ENCODE measurements at places on chromosomes 1 and 21.

DNA sequence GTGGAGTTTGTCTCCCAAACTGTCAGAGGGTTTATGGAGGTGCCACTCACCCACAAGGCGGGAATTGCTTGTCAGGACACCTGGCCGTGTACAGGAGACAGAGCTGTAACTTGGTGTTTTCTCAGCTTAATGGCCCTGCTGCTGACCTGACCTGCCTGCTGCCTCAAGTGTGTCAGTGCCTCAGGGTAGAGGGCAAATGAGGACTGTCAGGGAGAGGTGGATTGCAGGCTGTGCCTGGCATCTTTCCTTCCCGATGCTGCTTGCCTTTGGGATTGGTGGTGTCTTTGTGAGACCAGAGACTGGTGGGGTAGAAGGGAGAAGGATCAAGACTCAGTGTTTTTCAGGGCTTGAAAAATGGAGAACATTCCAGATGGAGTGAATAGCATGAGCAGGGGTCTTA, 31.4 kb downstream of the TMEM53 start:
- no peak for DNase-seq

DNA sequence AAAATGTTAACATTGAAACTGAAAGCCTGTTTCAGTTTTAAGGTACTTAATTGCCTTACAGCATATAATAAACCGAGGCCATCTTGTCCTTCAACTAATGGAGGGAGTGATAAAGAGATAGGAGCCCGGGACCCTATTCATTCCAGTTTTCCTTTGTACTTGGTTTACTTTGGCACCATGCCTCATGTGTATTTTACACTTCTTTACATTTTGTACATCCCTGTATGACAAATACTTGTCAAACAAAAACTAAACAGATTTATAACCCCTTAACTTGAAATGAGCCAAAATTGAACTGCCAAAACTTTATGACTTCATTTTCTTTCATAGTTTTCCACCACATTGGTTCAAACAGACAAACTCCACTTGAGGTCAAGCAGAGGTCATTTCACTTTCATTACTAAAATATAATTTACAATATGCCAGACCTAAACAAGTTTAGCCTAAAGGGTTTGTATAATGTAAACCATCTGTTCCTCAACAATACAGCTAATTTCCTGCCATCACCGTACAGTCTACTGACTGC, 30.9 kb upstream of the UBE2U start:
- DNase-seq, result no peak

- DNase-seq, result peak; percentile 61
Observed at GRCh38 chr1:93180723-93181613, at the start of gene CCDC18. TSS of gene CCDC18 (plus strand) at chr1:93180724. CDS start at chr1:93183362, 2,638 bp downstream.

DNA sequence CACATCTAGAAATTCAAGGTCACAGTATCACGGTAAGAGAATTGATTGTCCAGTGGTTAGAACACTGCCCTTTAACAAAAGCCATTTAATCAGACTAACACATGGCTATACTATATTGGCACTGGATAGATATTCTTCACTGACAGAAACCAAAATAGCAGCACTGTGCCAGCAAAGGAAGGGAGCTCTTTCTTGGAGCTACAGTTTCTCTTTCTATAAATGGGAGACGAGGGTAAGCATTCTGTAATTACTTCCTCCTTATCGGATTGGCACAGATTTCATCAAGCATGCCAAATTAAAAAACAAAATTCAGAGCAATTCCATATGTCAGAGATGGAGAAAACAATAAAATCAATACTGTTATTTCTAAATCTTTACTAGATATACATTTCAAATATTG, 115.7 kb upstream of the CACYBP start:
- DNase-seq, result no peak

- DNase-seq, result no peak
Observed at GRCh38 chr1:2504225-2504948, 22.0 kb downstream of the PANK4 start.

DNA sequence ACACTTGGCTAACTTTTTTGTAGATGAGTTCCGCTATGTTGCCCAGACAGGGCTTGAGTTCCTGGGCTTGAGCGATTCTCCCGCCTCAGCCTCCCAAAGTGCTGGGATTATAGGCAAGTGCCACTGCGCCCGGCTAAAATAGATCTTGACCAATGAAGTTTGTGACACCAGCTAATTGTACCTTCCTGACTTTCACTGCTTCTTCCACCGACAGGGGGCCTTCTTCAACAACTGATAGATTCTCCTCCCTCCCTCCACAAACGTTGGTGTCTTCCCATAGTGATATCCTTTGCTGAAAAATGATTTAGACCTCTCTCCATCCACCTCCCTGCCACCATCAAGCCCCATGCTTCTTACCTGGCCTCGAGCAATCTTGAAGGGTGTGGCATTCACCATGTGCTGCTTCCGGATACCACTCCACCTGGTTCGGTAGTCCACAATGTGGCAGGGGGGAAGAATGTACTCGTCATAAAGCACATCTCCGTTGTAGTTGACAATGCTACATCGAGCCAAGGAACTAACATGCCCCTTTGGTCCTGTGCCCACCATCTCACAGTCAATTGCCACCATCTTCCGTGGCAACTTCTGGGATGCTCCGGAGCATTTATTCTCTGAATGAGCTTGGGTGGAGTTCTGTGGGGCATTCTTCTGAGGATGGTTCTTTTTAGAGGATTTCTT, 1.6 kb upstream of the METTL25B start:
- no peak for DNase-seq

All from effector memory CD4-positive, alpha-beta T cell (primary cell).